ENCODE measurements at places on chromosomes 16 and 17.

DNA sequence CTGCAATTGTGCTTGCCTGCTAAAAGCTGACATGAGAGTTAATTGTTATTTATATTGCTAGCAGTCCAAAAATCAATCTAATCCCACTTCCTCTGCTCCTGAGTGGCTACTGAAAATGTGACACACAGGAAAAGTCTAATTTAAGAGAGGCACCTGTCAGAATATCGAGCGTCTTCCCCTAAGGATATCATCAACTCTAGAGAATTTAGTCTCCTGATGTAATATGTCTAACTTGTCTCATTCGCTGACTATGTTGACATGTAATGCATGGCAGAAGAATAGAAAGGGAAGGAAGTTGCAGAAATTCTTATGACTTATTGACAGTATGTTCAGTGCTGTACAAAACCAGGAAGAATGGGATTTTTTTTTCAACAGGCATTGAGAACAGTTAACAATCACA is 893.4 kb upstream of the CDH8 start:
- no peak for DNase-seq

- no peak for DNase-seq
Measured at GRCh38 chr17:63475491-63476412, 1.1 kb upstream of the ACE start.

- DNase-seq: no peak
Measured at GRCh38 chr16:31714903-31715504, 158.6 kb upstream of the ZNF267 start.

- DNase-seq: peak; percentile 85
Measured at GRCh38 chr16:11675561-11676511, 7.6 kb downstream of the SNN start.

GRCh38 chr16:76052725-76053124 is 224.5 kb upstream of the CNTNAP4 start:
- no peak for DNase-seq

GRCh38 chr17:7026471-7027115 is 3.7 kb downstream of the BCL6B start:
- no peak for DNase-seq

- no peak for DNase-seq
Measured at GRCh38 chr16:79168321-79168720, 432.2 kb downstream of the MAF start.

DNA sequence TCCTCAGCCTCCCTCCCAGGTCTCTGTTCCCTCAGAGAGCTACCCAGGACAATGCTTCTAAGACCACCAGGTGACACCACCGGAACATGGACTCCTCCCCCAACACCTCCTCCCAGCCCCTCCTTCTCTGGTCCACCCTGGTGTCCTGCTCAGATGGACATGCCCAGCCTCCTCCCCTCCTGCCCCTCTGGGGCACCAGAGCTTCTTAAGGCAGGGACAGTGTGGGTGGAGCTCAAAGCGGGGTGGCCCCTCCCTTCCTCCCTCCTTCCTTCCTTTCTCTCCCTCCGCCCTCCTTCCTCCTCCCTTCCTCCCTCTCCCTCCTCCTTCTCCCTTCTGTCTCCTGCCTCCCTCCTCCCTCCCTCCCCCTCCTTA is 22.7 kb downstream of the TRPV3 start:
- peak; percentile 38 for DNase-seq

DNA sequence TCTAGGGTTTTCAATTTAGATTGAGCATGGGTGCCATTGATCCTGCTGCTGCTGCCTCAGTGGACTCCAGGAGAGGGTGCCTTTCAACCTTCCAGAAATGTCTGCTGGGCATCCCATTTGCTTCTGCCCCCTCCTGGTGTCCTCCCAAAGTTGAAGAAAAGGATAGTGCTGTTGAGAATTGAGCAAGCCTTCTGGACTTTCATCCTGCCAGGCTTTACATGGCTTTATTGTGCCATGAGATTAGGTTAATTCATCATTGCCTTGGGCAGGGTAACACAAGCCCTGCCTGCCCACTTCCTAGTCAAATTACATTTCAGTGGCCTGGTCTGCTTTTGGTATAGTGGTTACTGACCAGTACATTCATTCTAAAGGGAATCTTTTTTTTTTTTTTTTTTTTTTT is 17.9 kb upstream of the TANGO6 start:
- DNase-seq: no peak

DNA sequence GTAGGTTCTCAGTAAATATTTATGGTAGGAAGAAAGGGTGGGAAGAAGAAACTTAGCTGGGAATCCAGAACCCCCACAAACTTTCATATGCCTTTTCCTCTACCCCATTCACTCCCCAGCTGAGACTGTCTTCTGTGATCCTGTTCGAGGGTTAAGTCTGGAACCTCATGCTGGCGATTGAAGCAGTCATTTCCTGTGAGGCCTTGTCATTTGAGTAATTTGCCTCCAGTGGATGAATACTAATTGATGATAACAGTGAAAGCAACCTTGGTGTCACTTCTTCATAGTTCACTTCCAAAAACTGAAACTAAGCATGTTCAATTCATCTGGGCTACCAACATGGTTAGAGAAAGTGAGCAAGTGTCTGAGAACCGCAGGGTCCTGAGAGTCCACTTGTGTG is 401.2 kb downstream of the CDH13 start:
- no peak for DNase-seq

DNA sequence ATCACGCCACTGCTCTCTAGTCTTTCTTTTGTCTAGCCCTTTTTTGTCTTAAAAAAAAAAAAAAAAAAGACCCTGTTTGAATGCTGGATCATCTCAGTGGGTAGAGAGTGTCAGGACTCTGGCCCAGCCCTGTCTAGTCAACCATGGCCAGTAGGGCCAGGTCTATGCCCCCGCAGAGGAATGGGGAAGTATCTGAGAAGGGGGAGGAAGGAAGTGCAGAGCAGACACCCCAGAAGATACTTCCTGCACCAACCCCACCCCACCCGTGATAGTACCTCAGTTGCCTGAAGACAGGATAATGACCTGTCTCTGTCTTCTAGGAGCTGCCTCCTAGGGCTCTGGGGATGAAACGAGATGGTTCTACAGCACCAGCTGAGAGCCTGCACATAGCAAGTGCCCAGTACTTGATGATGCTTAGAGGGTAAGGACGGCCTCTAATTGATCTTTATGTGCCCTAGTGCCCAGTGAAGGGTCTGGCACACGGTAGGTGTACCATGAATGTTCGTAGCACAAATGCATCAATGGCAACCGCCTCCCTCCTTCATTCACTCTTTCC is 55.4 kb downstream of the ABAT start:
- no peak for DNase-seq
